ENCODE measurements at places on chromosomes 6 and 20.

GRCh38 chr6:124119596-124119995 is 315.9 kb downstream of the NKAIN2 start:
- no peak for DNase-seq

- DNase-seq, result no peak
Measured at GRCh38 chr6:165390475-165390874, 81.1 kb upstream of the C6orf118 start.

GRCh38 chr6:85792254-85792653 is 149.6 kb upstream of the SYNCRIP start:
- DNase-seq, result no peak

DNA sequence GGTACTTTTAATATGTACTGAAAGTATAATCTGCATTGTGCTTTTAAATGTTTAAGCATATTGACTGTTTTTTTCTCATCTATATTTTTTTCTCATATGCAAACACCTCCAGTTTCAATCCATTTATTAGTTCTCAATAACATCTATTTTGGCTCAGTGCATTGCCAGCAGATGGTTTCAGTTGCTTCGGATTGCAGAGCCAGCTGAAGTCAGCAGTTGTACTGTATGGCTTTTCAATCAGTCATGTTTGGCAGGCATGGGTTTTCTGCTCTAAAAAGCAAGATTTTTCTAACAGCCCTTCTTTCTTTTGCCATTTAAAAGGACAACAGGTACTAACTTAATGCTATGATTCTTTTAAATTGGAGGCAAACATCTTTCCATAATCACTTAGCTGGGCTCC is 121.2 kb downstream of the CD109 start:
- DNase-seq, result no peak

DNA sequence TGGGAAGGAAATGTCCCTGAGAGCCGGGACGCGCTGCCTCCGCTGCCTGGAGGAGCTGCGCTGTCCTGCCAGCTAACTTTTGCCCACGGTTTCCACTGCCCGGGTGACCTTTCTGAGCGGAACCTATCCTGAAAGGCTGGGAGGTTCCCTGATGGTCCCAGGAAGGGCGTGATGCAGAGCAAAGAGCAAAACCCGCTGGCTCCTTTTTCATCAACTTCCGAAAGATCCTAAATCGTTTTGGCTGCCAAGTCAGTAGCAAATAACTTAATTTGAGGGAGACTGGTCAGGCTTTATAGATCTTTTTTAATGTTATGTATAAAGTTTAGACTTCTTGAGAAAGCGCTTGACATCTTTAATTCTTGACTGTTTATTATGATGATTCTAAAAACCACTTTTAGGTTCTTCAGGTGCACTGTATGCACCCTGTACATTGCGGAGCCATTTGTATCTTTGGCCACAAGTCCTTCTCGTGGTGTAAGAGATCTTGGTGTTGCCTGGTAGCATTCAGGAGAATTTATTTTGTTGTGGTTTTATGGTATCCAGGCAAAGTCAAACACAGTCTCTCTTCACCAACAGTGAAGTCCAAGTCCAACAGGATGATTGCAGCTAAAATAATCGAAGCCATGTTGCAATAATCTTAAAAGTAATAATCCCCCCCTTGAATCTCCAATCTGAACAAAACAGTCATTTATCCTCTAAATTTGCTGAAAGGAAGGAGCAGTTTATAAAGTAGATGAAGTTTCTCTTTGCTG is at the start of gene SYNE1:
Gene SYNE1 (minus strand): TSS at position 67 of the 752 bp plus-strand sequence. CDS start 9,031 bp downstream, outside the sequence.
- no peak for DNase-seq

- no peak for DNase-seq
Measured at GRCh38 chr20:1912646-1913045, 17.4 kb downstream of the SIRPA start.

DNA sequence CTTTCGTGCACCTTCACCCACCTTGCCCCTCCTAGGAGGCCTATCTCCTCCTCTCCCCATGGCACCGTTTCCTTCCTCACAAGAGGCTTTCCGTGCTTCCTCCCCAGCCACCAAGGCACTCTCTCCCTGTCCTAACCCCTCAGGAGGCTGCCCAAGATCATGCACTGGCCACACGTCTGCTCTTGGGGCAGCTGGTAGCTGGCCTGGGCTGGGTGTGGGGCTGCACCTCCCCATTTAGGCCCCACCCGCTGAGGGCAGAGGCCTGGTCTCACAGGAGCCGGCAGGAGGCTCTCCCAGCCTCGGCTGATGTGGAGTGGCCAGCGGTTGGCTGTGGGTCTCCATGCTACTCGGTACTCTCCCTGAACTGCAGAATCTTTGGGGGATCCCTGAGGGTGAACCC is 13.6 kb downstream of the NOL4L start:
- DNase-seq, result no peak

DNA sequence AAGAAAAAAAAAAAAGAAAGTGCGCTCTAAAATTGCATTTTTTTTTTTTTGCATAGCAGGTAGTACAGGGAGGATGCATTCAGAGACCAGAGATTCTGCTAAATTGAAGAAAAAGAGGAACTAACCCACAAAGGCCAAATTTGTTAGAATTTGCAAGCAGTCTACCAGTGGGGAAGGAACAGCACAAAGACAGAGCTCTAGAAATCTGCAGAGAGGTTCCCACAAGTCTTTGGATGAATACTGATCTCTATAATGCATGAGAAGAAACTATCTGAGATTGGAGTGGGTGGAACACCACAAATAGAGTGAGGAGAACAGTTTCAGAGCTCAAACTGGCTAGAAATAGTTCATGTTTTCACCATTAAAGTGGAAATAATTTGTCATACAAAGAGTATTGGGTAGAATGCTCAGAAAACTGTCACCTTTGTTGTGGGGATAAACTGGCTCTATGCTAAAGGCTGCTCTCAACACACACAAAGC is 79.6 kb upstream of the AHI1 start:
- DNase-seq, result no peak

DNA sequence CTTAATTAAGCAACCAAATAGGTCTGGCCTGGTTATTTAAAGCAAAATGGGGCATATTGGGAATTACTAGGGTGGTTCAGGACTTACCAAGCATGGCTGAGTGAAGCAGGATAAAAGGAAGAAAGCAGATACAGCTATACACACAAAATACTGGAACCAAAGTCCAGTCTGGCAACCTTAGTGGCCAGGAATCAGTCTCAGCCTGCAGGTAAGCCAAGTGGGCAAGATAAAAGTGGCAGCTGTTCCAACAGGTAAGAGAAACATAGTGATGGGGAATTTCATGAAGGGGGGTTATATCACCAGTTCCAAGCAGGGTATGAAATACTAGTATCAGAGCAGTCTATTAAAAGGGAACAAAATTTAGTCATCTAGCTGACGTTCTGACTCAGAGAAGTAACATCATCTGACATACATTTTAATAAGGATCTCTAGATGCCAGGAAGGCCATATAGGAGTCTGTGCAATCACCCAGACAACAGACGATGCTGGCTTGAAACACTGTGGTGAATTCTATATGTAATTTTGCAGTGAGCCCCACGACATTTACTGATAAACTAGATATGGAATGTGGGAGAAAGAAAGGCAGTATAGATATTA is 292.1 kb upstream of the HSF2 start:
- no peak for DNase-seq

- no peak for DNase-seq
Measured at GRCh38 chr6:5230081-5230480, 30.7 kb downstream of the LYRM4 start.

- DNase-seq, result no peak
Measured at GRCh38 chr6:43468748-43469681, 8.4 kb upstream of the TJAP1 start.

GRCh38 chr20:2283706-2284423 is 11.9 kb upstream of the TGM3 start:
- DNase-seq, result no peak

DNA sequence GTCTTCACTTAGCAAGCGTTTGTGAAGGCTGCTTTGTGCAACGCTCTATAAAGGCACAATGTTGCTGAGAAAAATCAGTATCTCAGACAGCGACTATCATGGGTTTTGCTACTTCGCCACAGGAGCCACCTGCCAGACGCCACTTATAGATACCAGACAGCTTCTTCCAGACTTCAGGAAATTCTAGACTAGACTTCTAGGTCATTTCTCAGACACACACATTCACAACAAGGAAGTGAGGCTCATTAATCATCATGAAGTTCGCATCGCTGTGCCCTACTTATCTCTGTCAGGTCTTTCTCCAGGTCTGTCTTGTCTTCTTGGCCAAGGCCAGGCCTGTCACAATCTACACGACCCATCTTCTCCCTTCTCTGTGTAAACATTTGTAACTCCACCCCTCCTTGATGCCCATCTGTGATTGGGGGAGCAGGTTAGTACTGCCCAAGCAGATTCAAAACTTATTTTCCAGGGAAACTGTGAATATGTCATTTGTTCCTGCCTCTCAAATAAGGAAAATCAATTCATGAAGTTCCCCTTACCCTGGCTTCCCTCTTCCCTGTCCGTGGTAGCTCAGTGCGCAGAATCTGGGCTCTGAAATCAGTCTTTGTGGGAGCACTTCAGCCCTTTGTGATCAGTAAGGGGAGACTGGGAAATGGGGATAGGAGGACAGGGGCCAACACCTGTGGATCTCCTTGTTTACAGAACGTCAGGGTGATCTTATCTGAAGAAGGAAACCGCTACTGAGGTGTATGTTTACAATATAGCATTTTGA is 115.5 kb downstream of the TNFAIP3 start:
- no peak for DNase-seq

DNA sequence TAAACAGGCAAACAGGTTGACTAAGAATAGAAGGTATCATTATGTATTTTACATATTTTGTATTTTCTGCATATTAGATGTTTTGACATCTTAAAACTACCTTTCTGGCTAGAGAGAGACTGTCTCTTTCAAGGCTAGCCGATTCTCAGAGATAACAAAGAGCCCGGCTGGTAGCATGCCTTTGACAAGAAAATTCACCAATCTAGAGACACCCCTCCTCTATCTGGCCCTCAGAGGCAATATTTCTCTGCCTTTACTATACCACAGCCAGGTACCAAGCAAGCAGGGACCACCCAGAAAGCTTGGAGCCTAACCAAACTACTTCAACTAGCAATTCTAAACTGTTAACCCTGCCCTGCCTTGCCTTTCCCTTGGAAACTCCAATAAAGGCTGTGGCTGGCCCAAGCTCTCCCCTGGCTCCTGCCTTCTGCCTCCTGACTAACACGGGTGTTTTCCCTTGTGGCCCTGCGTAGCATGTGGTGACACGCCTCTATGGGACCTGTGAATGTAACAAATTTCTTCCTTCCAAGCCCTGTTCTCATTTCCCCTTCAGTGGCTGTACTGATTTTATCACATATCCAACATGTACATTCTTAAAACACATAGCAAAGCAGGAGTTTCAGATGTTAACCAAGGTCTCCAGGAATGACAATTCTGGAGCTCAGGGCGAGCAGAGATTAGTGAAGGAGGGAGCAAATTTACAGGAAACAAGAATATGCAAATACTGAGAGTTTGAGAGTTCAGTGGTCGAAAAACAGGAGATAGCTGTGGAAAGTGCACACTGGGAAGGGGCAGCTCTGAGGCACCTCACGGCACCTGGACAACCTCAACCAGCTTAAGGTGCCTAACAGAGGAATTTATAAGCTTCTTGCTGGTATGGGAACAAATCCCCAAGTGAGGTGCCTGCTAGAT is 120.8 kb downstream of the BACH2 start:
- no peak for DNase-seq

DNA sequence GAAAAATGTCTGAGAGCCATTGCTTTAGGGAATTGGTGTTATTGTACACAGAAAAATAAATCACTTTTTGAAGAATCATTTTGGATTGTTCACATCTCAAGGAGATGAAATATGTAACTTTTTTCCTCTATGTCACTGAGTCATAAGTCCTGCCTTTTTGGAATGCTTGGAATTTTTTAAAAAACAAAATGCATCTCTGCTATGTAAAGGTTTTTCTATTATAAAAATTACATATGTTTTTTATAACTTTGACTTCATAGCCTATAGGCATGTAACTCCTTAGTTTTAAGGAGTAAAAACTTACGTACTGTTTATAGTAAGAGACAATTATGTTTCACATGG is 8.7 kb downstream of the RNF144B start:
- DNase-seq, result no peak

DNA sequence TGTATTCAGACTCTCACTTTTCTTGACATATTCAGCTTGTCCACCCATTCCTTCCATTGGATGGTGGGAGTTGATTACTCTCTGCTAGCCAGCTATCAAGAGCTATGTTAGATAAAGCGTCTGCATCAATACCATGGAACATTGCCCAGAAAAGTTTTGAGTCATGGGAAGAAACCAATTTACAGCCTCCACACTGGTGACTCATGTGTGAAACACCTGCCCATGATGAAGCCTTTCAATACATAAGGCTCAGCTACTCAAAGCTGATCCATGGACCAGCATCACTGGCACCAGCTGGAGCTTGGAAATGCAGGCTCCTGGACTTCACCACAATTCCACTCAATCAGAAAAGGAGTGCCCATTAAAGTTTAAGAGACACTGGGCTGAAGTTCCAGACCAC is 16.1 kb downstream of the PLA2G7 start:
- DNase-seq, result no peak

DNA sequence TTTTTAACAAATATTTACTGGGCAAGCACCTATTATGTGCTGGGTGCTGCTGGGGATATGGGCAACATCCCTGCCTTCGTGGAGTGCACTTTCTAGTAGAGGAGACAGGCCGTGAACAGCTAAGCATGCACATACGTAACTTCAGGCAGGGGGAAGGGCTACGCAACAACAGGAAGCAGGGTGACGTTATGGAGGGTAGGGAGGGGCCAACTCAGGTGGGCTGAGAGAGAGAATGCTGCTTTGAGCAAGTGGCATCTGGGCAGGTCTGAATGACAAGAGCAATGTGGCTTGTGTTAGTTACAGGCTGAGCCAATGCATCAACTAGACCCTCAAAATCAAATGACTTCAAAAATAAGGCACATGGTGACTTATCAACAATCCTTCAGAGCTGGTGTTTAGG is 112.1 kb downstream of the CDC5L start:
- no peak for DNase-seq

- DNase-seq, result no peak
Measured at GRCh38 chr6:4593951-4594350, 182.3 kb upstream of the CDYL start.

DNA sequence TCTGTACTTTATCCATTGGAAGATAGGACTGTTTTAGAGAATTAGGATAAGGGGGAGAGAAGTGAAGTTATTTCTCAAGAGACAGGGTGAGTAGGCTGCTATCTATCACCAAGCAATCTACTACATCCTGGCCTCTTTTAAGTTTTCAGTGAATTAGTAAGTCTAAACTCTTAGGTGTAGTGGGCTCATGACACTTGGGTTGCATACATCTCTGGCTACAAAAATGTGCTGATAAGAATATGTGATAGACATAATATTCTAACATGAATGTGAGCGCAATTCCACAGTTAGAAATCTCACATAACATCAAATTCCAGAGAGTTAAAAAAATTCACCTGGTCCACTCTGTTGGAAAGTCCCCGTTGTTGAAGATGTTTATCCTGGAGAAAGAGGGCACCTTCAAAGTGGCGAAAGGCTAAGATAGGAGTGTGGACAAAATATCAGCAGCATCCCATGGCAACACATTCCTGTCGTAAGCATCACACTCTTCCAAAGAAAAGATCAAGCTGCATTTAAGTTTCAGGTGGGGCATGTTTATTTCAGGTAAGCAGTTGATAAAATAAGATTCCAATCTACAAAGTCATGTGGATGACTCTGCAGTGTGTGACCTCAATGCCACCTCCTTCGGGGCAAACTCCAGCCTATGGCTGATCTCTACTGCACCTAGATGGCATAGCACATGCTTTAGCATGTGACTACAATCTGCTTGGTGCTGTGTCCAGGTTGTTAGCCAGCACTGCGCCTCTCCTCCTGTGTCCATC is 111.7 kb upstream of the NEDD9 start:
- DNase-seq, result no peak

- no peak for DNase-seq
Measured at GRCh38 chr6:158322400-158322723, 10.1 kb downstream of the TULP4 start.

- DNase-seq, result peak; percentile 59
Measured at GRCh38 chr6:169427856-169428255, 174.2 kb upstream of the THBS2 start.
